ENCODE measurements at places on chromosomes 7 and 10. TPM values are rescaled to one million over a fixed set of nuclear protein-coding genes. Genes with fewer than 3 reads are reported as not detected.

Gene MMRN2
- total RNA-seq = 6.5 TPM

DNA sequence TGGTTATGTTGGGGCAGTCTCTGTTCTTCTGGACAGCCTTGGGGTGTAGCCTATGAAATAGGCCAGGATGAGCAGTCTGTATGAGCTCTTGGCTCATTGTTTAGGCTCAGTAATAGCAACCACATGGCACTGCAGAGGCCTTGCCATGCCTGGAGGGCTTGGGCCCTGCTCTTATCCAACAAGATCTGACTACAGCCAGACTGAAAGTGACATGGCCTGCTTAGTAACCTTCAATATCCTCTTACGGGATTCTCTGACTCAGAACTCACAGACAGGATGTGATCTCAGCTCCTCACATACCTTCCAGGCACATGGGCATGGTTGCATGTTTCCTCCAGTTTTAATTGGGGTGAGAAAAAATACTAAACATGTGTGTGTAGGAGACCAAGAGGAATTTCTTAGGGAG is 289.3 kb downstream of the PTEN start:
- no peak for DNase-seq

- DNase-seq = no peak
These were observed 31.4 kb downstream of the ARMC3 start for GRCh38 chr10:22959292-22959691.

- no peak for DNase-seq
These were observed 1.0 kb downstream of the LRRC17 start for GRCh38 chr7:102913826-102914225.

GRCh38 chr10:70169011-70169410 is 1.3 kb downstream of the SAR1A start:
- no peak for DNase-seq

All from mesothelial cell of epicardium (in vitro differentiated cells).